ENCODE measurements at places on chromosomes 7 and 10. TPM values are rescaled to one million over a fixed set of nuclear protein-coding genes. Genes with fewer than 3 reads are reported as not detected.

Gene TAS2R4
- total RNA-seq: 1.3 TPM

Gene PRLHR
- total RNA-seq: not detected

Gene METTL2B
- 44.8 TPM for total RNA-seq

Gene C10orf67
- total RNA-seq: 0.09 TPM

Gene TMEM229A
- not detected for total RNA-seq

Gene FAM237B
- total RNA-seq: not detected
